Stimulated activated CD8-positive, alpha-beta memory T cell treated with anti-CD3 and anti-CD28 coated beads, Interleukin-4, amount 100 ng/mL, for 4 hours (primary cell): ENCODE measurements at places on chromosomes 7 and 10.

DNA sequence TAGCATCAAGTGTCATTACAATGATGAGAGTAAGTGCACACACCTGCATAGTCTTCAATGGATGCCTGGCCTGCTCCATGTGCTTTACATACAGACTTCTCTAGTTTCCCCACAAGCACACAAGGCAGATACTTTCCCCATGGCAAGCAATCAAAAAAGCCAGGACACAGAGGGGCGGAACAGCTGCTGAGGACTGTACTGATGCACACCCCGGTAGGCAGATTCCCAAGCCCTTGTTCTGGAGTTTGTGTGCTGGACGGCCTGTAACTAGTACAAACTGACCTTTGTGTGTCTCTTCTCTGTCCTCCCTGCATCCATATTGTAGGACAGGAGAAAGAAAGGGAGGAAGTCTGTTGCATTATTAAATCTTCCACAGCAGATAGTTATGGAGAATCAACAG, 25.8 kb downstream of the UBE2D4 start:
- no peak for DNase-seq

- DNase-seq = no peak
Measured at GRCh38 chr7:130153211-130153908, 51.8 kb downstream of the TMEM209 start.

DNA sequence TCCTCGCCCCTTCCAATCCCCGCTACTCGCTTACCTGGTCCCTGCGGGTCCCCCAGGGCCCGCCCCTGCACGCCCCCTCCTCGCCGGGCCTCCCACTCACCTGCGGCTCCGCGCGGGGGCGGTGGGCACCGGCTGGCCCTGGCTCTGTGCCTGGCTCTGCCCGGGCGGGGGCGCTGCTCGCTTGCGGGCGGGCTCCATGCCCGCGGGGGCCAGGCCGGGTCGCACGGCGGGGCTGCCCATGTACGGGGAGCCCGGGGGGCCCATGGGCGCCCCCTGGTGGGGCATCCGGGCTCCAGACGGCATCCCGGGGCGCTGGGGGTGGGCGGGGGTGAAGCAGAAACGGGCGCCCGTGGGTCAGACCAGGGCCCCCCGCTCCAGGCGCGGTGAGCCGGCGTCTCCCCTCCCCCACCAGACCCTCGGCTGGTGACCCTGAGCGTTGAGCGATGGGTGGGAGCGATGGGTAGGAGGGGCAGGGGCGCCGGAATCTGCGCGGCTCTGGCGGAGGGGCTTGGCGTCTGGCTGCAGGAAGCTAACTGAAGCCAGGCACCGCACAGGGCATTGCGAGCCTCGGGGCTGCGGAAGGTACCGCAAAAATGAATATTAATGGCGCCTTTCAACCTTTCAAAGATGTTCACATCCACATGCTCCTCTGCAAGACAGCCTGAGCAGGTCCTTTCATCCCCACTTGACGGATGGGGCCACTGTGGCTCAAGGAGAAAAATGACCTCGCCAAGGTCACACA, 3.0 kb downstream of the SMARCD3 start:
- no peak for DNase-seq

GRCh38 chr7:133412942-133413341, 160.1 kb downstream of the EXOC4 start:
- no peak for DNase-seq

DNA sequence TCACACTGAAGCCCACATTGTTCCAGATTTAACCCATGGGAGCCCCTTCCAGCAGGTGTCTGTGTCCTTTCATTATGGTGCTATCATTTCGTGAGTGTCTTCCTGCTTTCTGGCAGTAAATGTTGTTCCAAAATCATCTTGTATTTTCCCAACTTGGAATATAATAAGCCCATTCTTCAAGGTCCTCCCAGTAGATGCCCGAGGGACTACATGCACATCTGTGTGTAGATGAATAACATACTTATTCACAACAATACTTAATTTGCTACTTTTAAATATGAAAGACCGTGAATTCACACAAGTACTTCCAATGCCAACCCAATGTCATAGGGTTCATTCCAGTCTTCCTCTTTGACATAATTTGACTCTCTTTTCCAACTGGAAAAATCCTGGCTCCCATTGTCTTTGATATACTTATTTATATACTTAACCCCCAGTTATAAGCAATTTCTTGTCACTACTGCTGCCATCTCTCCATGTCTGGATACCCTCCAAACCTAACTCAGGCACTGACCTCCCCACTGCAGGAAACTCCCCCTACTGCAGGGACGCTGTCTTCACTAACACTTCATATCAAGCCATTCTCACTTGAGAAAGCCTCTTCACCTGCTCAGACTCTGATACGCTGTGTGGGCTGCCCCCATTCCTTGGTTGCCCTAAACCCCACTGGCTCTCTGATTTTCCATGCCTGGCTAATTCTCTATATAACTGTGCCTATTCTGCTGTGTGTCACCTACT, 1119.2 kb downstream of the CNTNAP2 start:
- DNase-seq = no peak

GRCh38 chr10:49213211-49213610, 25.0 kb upstream of the TMEM273 start:
- DNase-seq = no peak

GRCh38 chr7:43513251-43513650, 69.7 kb upstream of the STK17A start:
- DNase-seq = no peak

DNA sequence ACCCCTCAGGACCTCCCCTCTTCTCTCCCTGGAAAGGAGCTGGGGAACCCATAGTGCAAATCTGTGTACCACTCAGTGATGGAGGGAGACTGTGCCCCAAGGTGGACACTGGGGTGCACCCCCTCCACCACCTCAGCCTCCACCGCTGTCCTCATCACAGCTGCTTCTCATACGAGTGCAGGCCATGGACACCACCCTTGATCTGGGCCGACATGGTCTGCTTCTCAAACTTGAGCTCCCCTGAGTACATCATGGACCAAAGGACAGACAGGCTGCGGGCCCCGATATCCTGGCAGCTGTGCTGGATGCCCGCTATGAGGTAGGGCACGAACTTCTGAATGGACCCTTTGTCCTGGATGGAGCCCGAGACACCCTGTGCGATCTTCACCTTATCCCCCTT, 142.6 kb upstream of the KCNMA1 start:
- no peak for DNase-seq

DNA sequence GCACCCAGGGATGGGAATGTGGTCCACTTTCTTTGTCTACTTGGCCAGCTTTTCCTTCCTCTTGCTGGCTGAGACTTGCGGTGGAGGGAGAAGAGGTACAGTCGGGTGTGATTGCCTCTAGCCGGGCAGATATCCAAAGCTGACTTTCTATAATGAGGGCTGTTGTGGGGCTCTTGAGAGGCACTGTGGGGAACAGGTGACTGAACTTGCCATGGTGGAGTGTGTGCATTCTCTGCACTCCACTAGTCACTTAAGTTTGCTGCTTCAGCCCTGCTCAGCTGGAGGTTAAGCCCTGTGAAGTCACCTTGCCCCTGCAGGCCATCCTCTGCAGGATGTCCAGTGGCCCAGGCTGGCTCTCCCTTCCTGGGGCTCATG, 116.6 kb downstream of the AOAH start:
- no peak for DNase-seq

GRCh38 chr10:132064771-132065437, 842 bp upstream of the JAKMIP3 start:
- DNase-seq = no peak

DNA sequence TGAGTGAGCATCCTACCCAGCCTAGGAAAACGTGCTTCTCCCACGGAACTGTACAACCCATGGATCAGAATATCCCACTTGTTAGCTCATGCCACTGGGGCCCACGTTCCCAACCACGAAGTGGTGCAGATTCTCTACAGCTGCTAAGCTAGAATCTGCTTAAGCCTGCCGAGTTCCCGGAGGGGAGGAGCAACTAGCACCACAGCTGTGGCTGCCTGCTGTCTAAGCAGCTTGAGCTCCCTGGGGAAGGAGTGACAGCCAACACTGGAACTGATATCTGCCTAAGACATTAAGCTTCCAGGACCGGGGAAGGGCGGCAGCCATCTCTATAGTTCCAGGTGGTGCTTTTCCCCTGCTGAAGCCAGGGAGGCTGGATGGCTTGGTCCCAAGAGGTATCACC, 334.7 kb upstream of the CHRM2 start:
- no peak for DNase-seq

DNA sequence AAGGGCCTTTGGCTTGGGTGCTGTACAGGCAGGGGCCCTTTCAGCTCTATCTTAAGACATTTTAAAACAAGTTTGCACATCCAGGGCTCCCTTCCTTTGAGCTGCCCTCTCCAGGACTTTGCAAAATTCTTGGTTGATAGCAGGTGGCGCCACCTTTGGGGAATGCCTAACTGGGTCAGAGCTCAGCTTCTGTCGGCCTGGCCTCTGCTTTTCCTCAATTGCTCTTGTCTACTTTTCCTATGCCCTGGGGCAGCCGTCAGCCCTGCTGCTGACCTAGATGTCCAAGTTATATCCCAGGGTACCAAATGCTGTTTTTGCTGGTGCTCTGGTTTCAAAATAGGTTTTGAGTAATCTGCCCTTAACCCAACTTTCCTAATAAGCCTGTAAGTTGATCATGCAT, 65.8 kb downstream of the APBB1IP start:
- no peak for DNase-seq

DNA sequence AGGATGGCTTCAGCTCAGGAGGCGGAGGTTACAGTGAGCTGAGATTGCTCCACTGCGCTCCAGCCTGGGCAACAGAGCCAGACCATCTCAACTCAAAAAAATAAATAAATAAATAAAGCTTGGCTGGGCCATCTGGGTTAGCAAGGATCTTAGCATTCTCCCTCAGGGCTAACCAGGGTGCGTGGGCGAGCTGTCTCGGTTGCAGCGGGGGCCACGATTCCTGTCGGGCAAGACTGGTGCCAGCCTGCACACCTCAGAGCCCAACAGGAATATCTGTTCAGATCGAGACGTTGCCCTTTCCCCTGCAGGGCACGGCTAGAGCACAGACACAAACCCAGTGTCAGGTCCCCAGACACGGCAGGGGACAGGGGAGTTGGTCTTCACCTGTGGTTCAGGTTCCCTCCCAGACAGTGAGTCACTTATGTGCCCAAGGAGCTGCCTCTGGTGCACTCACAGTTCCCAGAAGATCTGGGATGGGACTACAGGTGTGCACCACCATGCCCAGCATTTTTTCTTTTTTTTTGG, 75.5 kb upstream of the GTF2I start:
- DNase-seq = no peak

DNA sequence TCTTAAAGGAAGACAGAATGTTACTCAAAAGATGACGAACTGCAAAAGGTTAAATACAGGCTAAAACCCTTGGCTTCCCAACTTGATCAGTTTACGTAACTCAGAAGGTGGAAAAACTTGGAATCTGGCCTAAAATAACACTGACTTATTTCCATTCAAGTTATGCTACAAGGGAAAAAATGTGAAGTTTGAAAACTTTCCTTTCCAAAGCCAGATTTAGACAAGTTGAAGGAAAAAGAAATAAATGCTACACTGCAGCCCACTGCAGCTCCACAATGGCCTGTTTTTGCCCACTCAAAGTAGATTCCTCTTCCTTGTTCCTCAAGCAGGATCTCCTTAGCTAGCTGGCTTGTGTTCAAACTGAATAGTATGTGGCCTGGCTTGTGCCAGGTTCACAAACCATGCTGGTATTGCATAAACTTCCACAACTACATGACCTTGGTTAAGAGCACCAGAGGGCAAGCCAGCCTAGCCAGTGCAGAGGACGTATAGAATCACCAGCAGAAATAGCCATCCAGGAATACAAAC, 166.2 kb downstream of the CPEB3 start:
- DNase-seq = no peak

GRCh38 chr10:99709480-99710229, 22.3 kb downstream of the COX15 start:
- DNase-seq = no peak

DNA sequence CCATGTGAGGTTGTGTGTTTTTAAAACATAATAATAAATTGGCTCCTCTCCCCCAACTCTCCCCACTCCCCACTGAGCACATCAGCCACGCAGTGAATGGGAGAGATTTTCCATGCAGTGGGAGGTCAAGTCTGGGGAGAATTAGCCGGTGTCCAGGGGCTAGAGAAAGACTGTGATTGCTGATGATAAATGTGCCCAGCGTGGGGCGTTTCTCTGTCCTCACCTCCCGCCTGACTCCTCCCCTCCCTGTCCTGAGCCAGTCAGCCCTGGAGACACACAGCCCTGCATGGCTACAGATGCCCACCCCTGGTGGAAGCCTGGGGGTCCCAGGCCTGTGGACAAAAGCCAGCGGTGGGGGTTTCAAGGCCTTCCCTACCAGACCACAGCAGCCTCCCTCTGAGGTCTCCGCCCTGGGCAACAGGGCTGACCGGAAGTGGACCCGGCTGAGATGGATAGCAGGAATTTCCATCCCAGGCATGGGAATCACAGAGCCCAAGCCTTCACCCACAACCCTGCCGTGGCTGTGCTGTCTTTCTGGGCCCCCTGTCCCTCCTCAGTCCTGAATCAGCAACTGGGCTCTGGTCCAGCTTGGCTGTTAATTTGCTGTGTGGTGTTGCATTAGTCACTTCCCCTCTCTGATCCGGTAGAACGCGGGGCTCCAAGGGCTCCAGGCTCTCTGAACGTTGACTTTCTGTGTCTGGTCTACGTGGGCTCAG, 46.8 kb upstream of the SLC29A3 start:
- DNase-seq = no peak

DNA sequence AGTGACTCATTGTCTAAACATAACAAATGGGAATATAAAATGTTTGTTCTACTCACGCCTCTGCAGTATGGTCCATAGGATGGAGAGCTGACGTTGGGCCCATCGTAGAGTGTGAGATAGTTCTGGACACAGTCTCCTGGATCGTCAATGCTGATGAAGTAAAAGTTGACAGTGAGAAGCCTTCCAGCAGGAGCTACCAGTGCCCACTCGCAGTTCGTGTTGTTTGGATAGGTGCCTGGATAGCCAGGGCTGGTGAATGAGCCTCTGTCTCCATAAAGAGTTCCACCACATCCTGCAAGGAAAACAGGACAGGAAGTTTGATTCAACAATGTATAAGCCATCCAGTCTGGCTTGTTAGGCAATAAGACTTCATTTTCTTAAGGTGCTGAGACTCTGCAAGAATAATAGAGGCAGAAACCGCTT, 79.6 kb downstream of the OR13A1 start:
- no peak for DNase-seq

DNA sequence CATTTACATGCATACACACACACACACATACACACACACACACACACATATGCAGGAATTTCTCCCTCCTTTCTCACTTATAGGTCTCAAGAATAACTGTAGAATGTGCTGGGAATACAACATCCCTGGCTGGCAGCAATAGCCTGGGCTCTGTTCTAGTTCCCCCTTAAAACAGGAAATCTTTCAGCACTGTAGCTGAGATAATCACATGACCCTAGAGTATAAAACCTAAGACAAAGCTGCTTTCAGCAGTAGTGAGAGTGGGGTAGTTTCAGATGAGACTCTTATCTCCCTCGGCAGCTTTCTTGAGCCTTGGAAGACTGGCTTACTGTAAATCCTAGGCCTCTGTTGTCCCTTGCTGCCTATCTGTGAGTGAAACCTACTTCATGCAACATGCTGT, 137.4 kb upstream of the AKR1E2 start:
- DNase-seq = no peak
